ENCODE measurements at places on chromosomes 2 and 18. TPM values are rescaled to one million over a fixed set of nuclear protein-coding genes. Genes with fewer than 3 reads are reported as not detected.

DNA sequence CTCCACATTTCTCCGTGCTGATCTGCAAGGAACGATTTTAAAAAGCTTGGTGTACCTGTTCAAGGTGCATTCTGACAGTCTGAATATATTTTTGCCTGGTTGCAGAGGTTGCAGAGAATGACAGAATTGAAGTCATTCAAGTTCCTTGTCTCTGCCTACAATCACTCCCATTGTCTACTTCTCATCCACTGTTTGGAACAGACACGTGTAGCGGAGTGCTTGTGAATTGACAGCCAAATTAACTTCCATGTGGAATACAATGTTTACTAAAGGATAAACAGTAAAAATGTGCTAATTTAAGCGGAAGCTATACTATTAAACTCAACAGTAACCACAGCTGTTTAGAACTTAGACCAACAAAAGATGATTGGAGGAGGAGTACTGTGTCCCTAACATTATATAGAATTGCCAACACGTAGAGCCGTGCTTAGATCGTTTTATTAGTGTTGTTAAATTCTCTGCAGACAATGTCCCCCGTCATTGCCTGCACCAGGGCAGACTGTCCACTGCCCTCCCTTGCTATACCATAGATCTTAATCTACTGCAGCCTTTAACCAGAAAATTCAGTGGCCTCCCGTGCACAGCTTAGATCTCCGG is 87.3 kb upstream of the ZCCHC2 start:
- no peak for DNase-seq
- peaks cover 15% of the 10 kb centered on the region for H3K4me1 ChIP-seq
- H3K27me3 ChIP-seq: no peaks in the 10 kb centered on the region

EHBP1 gene
- total RNA-seq: 46.1 TPM

- no peak for DNase-seq
- H3K27ac ChIP-seq: no peak overlapping the region
- H3K36me3 ChIP-seq: no peaks in the 10 kb centered on the region
- H3K4me3 ChIP-seq: no peak overlapping the region
These were observed 52.2 kb downstream of the MARCO start for GRCh38 chr2:118994172-118994700.

SP140L gene
- total RNA-seq: 16.6 TPM

Data from Panc1 (cell line).